Activated CD4-positive, alpha-beta T cell treated with anti-CD3 and anti-CD28 coated beads, Interleukin-2, amount 50 U/mL, for 48 hours (primary cell): ENCODE measurements at places on chromosomes 3 and 15.

DNA sequence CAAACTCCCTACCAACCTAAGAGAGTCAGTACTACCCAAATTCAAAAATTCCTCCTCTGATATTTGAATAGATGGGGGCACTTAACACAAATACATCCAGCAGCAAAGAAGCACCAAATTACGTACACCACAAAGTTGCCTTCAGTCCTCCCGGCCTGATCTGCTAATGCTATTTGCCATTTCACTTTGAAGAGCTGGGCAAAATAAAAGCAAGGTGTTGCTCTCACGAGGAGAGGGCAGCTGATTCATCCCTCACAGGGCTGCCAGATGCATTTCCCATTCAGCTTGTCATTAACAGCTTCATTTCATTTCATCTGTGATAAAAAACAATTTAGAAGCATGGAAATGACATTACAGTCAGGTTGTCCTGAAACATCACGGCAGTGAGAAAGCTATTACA lies 283.4 kb upstream of the VEPH1 start:
- no peak for DNase-seq

DNA sequence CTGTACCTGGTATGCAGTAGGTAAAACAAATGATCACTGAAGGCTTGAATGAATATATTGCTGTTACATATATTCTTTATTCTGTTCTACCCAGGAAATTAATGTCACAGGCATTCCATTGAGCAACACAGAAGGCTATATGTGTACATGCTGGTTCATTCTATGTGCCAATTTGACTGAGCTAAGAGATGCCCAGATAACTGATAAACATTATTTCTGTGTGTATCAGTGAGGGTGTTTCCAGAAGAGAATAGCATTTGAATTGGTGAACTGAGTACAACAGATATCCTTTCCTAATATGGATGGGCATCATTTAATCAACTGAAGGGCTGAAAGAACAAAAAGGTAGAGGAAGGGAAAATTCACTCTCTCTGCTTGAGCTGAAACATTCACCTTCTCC lies 886.8 kb downstream of the FHIT start:
- DNase-seq, result no peak

DNA sequence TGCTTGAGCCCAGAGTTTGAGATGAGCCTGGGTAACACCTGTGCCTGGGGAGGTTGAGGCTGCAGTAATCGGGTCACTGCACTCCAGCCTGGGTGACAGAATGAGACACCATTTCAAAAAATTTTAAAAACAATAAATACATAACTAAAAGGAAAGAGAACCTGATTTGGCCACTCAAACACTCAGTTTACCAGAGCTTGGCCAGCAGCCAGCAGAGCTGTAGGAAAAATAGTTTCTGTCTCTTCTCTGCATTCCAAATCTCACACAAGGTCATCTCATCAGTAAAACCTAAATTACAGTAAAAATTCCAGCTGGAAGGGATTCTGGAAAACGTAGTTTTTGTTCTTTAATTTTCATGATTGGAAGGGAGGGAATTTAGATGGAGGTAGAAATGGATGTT lies 7.8 kb upstream of the PPM1L start:
- no peak for DNase-seq

DNA sequence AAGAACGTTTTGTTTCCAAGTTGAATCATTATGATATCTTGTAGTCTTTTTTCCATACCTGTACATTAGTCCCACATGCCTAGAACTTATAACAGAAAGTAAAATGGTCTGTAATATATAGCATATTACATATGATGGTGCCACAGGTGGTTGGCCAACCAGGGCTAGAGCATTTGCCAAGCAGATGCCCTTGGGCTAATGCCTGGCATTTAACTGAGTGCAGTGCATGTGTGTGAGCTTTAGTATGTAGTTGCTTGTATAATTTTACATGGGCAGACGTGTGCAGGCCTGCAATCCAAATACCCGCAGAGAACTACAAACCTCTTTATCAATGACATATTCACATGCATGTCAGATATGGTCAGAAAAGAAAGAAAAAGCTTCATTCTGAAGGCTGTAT lies 27.5 kb downstream of the THSD4 start:
- no peak for DNase-seq

- no peak for DNase-seq
Observed at GRCh38 chr3:28150465-28151206, 90.8 kb upstream of the CMC1 start.

DNA sequence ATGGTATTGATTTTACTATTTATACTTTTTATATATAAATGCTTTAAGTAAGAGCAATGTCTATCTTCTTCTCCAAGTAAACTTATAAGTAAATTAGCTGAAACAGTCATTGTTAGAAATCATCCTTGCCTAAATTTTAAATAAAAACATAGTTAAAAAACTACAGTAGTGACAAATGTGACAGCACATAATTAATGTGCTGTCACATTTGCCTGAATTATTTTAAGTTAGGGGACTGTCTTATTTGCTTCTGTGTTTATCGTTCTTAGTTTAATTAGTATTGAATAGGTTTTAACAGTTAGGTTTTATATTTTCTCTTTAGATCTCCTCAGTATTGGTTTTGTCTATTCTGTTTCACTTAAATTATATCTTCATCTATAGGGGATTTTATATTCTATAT lies 36.1 kb downstream of the SLMAP start:
- DNase-seq, result no peak

- DNase-seq, result no peak
Observed at GRCh38 chr3:138849222-138849940, 14.7 kb upstream of the PIK3CB start.

- no peak for DNase-seq
Observed at GRCh38 chr3:108985844-108986243, 32.2 kb upstream of the GUCA1C start.

GRCh38 chr15:101476756-101477155 lies 12.8 kb downstream of the PCSK6 start:
- DNase-seq, result no peak

- DNase-seq, result no peak
Observed at GRCh38 chr3:144921710-144922109, 950.1 kb downstream of the DIPK2A start.

DNA sequence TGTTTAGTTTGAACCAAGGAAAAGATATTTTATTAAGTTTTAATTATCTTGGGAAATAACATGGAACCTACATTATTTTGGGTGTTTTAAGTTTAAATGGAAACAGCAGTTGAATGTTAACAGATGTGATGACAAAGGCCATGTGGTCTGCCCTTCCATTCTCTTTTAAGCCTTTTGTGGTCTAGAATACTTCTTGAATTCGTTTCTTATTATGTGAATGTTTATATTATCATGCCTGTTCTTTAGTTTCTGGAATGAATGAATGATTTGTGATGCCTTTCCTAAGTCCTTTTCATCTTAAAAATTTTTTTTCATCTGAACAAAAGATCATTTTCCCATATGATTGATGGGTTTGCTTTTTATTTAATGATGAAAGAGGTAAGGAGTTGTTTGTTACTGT lies 44.6 kb downstream of the SNRK start:
- DNase-seq, result no peak

DNA sequence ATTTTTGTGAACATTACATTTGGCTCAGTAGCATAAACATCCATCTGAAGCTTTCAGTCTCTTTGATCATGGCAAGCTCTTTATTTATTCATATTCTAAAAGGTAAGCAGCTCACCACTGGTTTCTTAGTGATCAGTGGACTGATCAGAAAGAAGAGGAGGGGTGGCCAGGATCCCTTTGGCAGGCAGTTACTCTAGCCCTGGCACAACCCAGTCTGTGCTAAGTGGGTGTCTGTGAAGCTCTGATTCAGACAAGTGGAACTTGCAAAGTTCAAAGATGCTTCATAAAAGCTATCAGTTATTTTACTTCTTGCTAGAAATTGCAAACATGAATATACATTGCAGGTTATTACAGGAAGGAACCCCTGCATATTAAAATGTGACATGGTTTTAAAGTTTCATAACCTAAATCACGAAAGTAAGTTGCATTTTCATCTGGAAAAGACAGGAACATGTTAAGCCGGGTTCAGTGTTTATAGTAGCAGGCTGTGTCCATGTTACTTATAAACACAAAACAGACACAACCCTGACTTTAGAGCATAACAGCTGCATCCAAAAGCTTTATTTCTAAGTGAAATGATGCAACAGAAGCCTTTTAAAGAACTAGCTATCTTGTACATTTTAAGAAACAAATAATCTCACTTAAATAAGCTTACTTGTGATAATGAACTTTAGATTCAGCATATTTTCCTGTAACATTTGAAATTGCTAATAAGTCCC lies 785.3 kb downstream of the MCTP2 start:
- no peak for DNase-seq

GRCh38 chr3:185820973-185821758 lies 3.7 kb downstream of the IGF2BP2 start:
- DNase-seq, result no peak

- DNase-seq, result no peak
Observed at GRCh38 chr15:47432826-47433225, 284.5 kb upstream of the SEMA6D start.

DNA sequence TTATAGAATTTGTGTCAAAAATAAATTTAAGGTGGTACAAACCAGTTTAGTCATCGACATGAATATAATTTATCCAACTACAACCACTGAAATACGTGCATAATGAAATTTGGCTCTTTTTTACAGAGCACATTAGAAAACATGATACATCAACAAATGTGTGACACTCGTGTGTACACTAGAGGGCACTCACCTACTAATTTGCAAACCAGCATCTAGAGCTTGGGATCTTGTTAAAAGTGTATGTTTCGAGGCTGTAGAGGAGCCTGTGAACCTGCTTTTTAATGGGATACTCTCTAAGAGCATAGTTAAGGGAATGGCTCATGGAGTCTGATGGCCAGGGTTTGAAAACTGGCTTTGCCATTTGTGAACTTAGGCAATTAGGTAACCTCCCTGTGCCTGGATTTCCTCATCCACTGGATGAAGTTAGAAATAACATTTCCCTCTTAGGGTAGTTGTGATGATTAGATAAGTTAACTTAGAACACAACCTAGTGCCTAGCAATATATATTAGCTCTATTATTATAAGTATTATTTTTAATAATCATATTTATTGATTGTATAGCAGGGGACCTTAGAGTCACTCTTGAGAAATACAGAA lies 8.8 kb upstream of the CPOX start:
- no peak for DNase-seq

DNA sequence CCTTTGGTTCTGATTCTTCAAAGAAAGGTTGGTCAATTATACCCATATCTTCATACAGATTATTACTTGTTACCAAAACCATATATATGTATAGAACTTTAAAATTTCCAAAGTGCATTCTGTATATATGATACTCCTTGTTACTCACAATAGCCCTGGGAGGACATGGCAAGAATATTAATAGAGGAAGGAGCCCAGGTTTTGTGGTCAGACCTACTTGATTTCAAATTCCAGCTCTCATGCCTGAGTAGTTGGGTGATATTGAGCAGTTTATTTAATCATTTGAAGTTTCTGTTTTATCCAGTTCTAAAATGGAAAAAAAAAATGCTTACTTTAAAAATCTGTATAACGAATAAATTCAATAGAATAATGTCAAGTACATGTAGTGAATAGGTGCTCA lies 2.5 kb downstream of the IL1RAP start:
- DNase-seq, result no peak

DNA sequence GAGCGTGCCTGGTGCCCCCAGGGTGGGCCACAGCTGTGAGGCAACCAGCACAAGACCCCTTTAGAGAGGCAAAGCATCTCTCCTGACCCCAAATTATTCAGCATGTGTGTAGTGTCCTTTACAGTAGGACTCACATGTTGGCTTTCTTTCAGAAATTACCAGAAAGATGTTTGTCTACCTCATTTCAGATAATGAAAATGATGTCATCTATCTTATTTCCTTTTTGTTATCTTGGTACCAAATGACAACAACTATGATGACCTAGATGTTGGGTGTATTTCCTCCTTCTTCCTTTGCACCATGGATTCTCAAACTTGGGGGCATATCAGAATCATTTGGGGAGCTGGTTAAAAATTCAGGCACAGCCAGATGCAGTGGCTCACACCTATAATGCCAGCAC lies 50.5 kb downstream of the DAPK2 start:
- DNase-seq, result no peak

GRCh38 chr3:9298236-9298635 lies 48.8 kb upstream of the SRGAP3 start:
- DNase-seq, result no peak

DNA sequence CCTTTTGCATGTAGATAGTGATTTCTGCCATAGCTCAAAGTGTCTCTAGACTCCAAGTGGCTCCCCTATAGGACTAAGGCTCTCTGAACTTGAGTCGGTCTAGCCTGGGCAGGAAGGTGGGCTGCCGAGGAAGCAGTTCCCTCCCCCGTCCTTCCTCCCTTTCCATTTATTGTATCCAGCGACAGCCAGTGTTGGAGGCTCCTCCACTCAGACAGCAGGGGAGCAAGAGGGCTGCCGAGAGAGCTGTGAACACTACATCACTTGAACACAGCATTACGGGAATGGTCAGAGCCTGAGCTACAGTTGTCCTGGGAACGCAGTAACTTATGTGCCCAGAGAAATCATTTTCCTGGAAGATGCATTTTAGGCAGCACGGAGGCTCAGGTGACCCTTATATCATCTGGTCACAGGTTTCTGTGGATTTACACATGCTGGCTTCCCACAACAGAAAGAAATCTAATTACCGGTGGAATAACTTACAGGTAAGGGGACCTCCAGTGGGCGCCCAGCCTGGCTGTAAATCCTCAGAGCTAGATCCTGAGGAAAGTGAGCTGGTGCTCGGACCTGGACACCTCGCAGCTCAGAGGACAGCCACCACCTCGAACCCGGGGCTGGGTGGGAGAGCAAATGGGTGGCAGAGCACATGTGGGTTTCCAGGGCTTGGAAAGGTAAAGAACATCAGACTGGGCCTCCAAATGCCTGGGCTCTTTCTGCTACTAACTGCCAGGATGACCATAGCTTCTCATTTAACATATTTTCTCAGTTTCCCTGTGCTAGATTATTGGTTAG lies 197.1 kb downstream of the UACA start:
- DNase-seq, result no peak

GRCh38 chr3:16401273-16401672 lies 112.2 kb downstream of the RFTN1 start:
- DNase-seq, result no peak

GRCh38 chr3:38455639-38456430 lies 2.1 kb downstream of the ACVR2B start:
- DNase-seq, result no peak

DNA sequence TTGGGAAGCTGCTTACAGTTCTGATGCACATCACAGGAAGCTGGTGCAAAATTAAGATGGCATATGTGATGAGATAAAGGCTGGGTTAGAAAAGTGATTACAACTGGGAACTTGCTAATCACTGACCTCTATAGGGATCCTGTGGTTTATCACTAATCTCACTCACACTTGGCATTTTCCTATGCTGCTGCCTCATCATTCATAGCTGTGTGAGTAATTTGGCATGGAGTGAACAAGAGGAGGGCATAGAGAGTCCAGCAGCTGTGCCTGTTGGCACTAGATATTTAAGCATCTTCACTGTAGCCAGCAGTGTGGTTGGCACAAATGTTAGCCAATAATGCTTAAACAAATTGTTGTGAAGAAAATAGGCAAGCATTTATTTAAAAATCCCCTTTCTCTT lies 217.7 kb upstream of the CGNL1 start:
- DNase-seq, result no peak

DNA sequence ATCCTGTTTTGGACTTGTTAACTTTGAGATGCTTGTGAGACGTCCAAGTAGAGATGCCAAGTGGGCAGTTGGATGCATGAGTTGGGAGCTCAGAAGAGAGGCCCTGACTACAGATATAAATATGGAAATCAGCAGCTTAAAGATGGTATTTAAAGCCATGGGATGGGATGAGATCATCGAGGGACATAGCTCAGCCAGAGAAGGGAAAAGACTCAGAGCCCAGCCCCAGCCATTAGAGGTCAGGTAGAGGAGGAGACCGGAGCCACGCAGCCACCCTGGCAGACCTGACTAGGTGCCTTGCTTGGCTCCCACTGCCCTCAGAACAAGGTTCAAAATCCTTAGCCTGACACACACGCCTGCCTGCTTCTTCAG lies 31.1 kb downstream of the ATP2B2 start:
- DNase-seq, result no peak
